ENCODE measurements at places on chromosomes 5 and 9.
A peak's percentile ranks its signal among the peaks of the same experiment; 100 is the strongest.

GRCh38 chr9:34417734-34418133, 40.6 kb downstream of the FAM219A start:
- DNase-seq, result no peak

DNA sequence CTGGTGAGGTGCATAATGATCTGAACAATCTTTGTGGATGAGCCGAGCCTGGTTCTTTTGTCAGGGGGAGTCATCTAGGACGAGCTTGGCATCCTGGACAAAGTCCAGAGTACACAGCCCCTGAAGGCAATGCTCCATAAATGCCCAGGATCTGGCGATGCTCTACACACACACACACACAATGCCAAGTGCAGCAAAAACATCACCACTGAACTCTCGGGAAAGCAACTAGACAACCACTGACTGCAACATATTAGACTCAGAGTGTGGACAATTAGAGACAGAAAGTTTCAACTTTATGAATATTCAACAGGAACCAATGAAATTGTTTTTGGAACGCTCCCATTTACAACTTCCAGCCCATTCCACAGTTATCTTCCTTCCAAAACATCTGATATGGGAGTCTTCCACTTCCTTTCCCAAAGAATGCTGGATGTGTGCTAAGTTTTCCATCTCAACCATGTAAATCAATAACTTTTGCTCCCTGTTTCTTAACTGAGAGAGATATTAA, 227.6 kb upstream of the ANKRD55 start:
- no peak for DNase-seq

- no peak for DNase-seq
Observed at GRCh38 chr5:78787783-78788182, 139.2 kb upstream of the LHFPL2 start.

DNA sequence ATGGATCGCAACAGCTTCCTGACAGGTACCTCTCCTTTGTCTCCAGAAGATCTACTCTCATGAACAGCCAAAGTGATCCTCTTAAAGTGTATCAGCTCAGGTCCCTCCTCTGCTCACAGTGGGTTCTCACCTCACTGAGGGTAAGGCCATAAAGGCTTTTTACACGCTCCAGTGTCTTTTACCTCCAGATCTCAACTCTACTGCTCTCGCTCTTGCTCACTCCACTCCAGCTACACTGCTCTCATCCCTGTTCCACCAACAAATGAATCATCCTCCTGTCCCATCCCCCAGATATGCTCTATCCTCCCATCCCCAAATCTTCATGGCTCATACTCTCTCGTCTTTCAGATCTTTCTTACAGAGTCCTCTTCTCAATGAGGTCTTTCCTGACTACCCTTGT, 248.6 kb upstream of the EFNA5 start:
- DNase-seq, result no peak

DNA sequence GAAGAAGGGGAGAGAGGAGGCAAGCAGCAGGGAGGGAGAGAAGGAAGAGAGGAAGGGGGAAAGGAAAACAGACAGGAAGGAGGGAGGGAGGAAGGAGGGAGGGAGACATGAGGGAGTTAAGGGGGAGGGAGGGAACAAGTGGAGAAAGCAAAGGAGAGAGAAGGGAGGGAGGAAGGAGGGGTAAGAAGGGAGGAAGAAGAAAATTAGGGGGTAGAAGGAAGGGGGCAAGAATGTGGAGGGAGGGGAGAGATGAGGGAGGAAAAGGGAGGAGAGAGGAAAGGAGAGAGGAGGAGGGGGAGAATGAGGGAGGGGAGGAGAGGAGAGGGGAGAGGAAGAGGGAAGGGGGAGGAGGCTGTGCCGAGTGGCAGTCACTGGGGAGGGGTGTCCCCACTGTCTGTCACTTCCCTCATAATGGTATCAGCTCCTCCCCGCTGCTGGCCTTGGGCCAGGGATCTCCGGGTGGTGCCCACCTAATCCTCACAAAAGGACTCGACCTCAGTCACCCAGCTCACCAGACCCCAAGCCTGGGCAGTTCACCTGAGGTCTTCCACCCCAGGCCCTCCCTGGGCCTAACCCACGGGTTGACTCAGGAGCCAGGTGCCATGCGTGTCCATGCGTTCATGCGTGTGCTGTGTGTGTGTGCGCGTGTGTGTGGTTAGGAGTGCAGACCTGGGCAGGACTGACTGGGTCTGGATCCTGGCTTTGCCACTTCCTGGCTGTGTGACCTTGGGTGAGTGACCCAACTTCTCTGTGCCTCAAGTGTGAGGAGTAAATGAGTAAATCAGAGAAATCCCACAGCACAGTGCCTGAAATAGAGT, 18.1 kb downstream of the C9orf50 start:
- DNase-seq, result no peak

- no peak for DNase-seq
Observed at GRCh38 chr5:7805379-7805778, 45.6 kb downstream of the CFAP90 start.

DNA sequence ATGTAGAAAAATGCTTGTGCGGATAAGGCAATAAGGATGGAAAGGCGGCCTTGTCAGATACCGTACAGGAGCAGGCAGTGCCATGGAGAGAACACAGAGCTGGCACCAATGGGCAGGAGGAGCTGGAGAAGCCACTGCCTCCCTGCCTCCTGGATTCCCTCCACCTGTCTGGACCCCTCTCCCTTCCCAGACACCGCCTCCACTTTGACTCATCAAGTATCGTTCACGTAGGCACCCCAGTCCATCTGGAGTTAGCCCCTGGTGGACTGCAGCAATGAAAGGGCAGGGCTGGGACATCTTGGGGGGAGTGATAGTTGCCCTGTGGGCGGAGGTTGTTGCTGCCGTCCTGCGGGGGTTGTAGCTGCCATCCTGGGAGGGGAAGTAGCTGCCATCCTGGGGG, 232.0 kb downstream of the ROR2 start:
- no peak for DNase-seq

- DNase-seq, result no peak
Observed at GRCh38 chr9:76893395-76893932, 12.4 kb downstream of the PRUNE2 start.

- no peak for DNase-seq
Observed at GRCh38 chr5:148957591-148958202, 105.2 kb downstream of the SH3TC2 start.

GRCh38 chr9:83800236-83801033, 17.1 kb downstream of the GKAP1 start:
- DNase-seq, result no peak

DNA sequence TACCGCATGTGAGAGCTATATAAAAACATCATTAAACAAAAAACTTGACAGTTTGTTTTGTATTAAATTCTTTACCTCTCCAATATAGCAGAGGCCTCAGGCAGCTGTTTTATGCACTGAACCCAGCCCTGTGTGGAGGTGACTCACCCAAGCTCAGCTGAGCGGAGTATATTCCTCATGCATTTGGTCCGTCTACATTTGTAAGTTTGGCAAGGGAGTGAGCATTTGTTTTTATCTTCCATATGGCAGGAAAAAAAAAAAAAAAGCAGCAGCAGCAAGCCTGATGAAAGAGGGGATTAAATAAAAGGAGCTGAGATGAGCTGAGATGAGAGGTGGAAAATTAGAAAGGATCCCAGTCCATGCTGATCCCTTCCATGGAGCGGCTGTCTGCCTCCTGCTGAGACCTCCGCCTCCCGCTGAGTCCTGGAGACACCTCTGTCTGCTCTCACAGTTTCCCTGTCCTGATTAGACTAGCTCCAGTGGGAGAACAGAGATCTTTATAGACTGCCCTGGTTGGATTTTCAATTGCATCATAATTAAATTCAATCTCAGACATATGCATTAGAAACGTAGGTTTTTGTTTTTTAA, 112.0 kb upstream of the CTNND2 start:
- DNase-seq, result no peak

DNA sequence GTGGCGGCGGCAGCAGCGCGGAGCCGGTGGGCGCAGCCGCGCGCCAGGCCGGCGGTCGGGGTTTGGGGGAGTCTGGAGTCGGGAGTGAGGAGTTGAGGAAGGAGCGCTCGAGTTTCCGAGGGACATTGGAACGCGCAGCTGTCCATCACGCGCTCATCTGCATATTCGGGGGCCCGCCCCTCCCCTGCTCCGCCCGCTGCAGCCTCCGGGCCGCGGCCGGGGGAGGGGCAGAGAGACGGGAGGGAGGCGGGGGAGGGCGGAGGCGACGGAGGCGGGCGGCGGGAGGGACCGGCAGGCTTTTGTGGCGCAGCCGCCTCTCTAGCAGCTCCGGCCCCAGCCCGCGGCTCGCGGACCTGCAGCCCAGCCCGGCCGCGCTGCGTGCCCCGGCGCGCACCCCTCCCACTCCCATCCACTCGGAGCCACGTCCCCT, at the start of gene IRX2:
Gene IRX2 (minus strand): TSS at position 86 of the 430 bp plus-strand sequence. CDS start 264 bp downstream, outside the sequence.
- peak; percentile 21 for DNase-seq

DNA sequence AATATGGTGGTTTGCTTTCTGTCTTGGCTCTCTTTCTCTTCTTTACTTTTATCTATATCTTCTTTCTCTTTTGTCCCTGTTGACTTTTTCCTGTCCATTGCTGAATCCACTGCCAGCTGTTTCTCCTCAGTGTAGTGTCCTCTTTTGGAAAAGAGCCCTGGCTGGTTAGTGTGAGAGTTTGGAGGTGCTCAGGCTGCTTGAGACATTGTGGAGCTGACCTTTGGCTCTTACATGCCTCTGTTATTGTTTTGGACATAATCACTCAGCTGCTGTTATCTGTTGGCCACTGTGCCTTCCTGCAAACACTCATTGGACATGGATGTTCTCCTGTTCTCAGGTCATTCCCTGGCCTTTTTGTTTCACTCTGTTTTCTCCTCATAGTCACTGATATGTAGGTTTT, 295.4 kb upstream of the RIOK2 start:
- no peak for DNase-seq

DNA sequence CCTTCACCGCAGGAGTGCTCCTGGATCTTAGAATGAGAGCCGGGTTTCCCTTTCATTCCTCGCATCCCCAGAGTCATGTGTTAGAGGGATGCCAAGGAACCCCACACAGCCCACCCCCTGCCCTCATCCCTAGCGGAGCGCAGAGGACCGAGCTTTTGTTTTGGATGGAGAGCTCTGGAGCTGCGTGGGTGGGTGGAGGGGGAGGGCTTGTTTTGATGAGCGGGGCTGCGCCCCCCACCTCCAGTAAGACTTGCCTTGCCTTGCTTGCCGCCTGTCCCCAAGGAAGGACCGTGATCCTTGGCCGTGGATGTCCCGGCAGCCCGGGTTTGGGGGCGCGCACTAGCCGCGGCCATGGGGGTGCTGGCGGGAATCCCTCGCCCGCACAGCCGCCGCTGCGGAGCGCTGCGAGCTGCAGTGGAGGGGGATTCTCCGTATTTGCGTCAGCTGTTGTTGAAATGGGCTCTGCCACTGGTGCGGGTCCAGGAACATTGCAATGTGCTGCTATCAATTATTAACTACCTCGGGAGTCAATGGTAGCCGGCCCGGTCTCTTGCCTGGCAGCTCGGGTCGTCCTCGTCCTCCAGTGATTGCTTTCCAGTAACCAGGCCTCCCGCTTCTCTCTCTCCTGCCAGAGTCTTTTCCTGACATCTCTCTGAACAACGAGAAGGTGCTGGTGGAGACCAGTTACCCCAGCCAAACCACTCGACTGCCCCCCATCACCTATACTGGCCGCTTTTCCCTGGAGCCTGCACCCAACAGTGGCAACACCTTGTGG, 1.0 kb downstream of the EGR1 start:
- DNase-seq, result no peak

DNA sequence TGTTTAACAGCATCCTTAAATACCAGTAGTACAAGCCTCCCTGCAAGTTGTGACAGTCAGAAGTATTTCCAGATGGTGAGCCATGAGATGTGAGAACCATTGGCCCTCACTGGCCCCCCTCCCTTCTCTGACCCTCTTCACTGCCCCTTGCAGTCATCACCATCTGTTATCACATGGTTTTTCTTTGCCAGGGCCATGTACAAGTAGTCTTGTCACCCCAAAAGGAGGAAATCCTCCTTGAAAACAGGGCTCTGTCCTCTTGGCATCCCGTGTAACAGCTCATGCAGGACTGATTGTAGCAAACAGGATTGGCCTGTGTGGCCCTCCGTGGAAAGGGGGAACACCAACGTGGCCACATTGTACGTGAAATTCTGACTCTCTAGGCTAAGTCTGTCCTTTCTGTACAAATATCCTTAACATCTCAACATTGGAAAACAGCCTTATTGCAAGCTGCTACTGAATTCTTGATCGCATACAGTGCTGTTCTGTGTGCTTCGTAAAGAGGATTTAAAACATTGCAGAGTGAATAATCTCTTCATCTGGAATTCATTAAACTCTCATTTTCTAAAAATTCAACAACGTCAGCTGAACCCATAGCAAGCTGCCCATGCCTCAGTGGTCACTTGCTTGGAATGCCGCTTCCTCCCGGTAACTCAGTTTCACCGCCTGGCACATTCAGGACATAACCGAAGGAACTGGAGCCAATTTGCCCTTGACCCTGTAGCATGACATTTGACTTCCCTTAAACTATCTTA, 171.7 kb downstream of the ATPSCKMT start:
- no peak for DNase-seq

GRCh38 chr5:88664645-88665044, 218.3 kb downstream of the MEF2C start:
- DNase-seq, result no peak

- DNase-seq, result peak; percentile 54
Observed at GRCh38 chr5:127320032-127320965, 29.7 kb downstream of the MEGF10 start.

- DNase-seq, result no peak
Observed at GRCh38 chr9:104836235-104836634, 72.3 kb downstream of the NIPSNAP3B start.

DNA sequence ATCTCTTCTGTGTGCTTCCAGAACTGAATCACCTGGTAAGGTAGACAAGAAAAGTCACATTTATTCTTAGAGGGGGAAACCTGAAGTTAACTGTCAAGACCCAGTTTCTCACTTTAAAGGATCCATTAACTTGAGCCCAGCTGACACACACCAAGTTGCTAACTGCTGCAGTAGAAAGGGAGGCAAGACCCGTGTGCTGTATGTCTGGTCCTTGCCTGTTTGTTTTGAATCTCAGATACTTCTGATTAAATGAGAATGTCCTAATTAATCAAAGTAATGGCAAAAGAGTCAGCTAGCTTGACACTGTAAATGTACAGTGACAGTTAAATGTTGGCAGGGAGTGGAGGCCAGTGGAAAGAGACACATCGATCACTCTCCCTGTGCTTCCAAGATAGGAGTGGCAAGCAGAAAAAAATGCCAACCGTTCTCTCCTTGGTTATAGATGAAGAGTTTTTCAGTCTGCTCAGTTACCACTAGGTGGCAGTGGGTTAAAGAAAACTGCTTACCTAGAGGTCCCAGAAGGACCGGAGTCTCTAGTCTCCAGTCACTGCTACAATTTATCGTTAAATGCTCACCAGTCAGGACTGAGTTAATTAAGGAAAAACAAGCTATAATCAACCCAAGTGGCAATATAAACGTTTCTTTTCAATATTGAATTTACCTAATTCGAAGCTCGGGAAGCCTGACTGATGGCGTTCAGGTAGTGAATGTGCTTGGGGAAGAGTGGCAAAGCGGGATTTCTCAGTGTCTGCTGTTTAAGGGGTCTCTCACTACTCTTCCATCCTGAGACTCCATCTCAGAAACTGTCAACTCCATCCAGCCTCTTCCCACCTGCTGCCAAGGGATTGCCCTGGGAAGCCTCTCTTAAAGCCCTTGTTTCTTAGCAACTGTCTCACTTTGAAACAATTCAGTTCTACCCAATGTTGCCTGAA, 18.4 kb downstream of the LSM11 start:
- peak; percentile 44 for DNase-seq

All from kidney epithelial cell (primary cell).